ENCODE measurements at places on chromosomes 7 and 10.

DNA sequence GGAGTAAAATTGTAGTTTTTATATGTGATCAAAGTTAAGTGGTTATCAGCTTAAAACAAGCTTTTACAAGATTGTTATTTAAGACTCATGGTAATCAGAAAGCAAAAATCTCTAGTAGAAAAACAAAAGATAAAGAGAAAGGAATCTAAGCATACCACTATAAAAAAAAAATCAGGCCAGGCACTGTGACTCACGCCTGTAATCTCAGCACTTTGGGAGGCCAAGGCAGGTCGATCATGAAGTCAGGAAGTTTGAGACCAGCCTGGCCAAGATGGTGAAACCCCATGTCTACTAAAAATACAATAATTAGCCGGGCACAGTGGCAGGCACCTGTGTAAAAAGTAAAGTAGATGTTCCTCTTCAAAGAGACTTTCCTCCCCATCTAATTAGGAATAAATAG lies 265.9 kb upstream of the NRP1 start:
- DNase-seq, result peak; percentile 25

DNA sequence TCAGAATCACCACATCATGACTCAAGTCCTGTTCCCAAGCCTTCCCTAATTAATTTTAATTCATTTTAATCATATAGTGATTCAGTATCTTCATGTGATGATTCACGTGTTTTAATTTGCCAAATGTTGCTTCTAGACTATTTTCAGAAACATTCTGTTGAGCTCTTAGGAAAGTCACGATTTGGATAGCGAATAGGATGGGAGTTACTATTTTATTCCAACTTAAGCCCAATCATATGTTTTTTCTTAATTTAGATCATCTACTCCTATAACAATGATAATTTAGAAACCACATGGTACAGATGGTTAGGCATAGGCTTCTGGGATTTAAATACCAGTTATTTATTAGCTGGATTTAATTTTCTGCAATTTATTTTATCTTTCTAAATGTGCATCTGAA lies 49.1 kb downstream of the RAPGEF5 start:
- no peak for DNase-seq

DNA sequence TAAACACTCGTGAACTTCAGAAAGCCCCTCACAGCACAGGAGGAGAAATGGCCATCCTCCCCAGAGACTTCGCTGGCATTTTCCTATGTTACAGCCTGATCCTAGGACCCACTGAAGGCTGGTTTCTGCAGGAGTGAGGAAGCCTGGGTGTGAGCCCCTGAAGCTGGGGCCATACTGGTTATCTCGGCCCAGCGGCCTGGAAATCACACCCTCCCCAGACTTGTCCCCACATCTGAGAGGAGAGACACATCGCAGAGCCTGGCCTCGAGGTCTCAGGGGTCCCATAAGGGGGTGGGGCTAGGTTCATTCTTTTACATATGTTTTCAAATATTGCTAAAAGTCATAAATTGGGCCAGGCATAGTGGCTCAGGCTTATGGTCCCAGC lies 17.5 kb upstream of the RET start:
- no peak for DNase-seq

- DNase-seq, result peak; percentile 75
Measured at GRCh38 chr10:47164126-47164799, 135.7 kb upstream of the GDF10 start.

GRCh38 chr7:156994417-156994816 lies 16.0 kb downstream of the MNX1 start:
- DNase-seq, result no peak

DNA sequence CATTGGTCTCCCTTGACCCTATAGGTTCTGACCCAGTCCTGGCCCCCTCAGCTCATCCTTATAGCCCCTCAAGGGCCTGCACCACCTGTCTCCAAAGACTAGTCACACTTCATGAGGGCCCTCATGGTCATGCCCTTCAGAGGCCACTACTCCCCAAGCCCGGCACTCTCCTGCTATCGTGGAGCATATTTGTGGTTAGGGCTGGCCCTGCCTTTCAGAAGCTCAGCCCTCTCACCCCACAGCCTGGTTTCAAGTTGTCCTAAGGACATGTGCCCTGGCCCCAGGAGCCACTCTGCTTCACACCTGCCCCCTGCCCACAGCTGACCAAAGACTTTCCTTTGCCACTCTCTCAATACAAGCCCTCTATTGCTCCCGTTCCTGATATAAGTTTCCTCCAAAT lies 60.3 kb upstream of the LBX1 start:
- no peak for DNase-seq

GRCh38 chr10:71213127-71213621 lies 804 bp downstream of the UNC5B start:
- peak; percentile 87 for DNase-seq

Measured in bronchial epithelial cell (primary cell).